ENCODE measurements at places on chromosomes 11 and 22.

GRCh38 chr22:16586170-16586569 lies 6.4 kb downstream of the CCT8L2 start:
- DNase-seq: no peak

DNA sequence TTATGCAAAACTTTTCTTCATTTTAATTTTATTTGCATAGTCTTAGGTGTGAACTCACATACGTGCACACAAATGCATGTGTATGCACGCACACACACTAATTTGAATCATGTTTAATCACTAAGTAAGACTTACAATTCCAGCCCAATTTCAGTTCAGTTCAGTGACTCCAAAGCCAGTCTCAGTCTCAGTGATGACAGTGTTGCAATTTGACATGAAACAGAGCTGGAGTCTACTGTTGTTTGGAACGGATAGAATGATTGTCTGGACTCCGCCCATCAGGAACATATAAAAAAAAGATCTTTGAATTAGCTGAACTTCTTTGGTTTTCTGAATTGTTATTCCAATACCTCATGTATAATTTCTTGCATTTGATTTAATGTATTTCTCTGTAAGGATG lies 14.9 kb upstream of the OR51S1 start:
- no peak for DNase-seq

DNA sequence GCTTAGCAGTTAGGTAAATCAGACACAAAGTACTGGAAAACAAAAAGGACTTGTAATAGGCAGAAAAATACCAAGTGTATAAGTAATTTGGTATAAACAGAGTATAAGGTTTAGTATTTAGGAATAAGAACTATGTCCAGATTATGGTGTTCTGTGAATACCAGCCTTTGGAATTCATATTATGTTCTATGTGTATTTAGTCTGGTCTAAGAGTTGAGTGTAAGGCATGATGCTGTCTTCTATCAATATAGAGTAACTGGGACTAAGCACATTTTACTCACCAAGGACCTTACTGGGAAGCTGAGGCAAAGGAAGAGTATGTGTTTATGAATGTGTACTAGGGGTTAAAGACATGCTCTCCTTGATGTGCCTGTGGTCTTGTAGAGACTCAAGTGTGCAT lies 9.5 kb downstream of the SDHD start:
- DNase-seq: no peak

GRCh38 chr11:9211322-9211721 lies 53.8 kb downstream of the DENND5A start:
- DNase-seq: no peak

- DNase-seq: no peak
Measured at GRCh38 chr11:120024046-120024445, 113.9 kb downstream of the TRIM29 start.

DNA sequence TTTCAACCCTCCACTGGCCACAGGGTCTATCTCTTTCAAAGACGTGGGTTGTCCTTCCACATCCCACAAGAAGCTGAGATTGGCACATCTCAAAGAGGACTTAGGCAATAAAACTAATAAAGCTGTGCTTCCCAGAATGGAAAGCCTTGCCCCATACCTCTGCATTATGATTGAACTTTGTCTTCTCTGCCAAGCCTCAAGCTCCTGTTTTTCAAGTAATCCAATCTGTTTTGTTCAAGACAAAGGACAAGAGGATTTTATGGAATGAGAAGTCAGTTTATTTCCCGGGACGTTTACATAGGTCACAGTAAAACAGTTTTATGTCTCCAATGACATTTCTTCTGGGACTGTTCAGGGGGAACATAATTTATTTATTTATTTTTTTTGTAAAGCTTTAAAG lies 108.4 kb downstream of the GALNT18 start:
- no peak for DNase-seq

DNA sequence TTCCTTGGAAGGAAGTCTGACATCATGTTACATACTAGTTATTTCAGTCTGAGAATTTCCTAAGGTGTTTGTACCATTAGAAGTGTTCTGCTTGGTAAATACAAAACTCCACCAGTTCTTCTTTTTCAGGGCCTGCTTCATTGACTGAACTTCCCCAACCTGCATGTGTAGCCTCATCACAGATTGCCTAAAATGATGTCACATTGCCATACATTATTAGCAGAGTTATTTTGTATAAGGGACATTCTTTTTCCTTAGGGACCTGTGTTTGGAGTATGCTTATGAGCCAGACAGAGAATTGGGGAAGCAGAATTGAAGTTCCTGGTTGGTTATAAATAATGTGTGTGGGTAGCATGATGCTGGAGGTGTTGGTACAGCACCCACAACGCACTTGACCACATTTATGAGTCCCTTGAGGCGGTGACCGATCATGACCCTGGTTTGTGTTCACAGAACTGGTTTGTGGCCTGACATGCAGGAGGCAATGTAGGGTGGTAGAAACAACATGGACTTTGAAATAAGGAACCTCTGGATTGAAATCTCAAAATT lies 16.4 kb upstream of the MMP7 start:
- no peak for DNase-seq

GRCh38 chr22:29125844-29126243 lies 53.0 kb downstream of the KREMEN1 start:
- DNase-seq: no peak

- no peak for DNase-seq
Measured at GRCh38 chr11:35322318-35322979, 96.9 kb downstream of the SLC1A2 start.

GRCh38 chr11:113474362-113475159 lies 637 bp downstream of the DRD2 start:
- peak; percentile 18 for DNase-seq

DNA sequence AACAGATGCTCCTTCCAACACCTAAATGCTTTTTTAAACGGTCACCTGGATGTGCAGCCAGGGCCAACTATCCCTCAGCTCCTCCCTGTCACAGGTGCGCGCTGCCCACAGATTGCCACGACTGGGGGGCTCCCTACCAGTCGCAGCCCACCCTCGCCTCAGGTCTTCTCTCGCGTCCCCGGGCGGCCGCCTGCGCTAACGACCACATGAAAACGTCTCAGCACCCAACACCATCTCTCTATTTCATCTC lies 469 bp downstream of the ZBED5 start:
- DNase-seq: peak; percentile 8

GRCh38 chr11:116603728-116604323 lies 169.0 kb downstream of the BUD13 start:
- DNase-seq: no peak

DNA sequence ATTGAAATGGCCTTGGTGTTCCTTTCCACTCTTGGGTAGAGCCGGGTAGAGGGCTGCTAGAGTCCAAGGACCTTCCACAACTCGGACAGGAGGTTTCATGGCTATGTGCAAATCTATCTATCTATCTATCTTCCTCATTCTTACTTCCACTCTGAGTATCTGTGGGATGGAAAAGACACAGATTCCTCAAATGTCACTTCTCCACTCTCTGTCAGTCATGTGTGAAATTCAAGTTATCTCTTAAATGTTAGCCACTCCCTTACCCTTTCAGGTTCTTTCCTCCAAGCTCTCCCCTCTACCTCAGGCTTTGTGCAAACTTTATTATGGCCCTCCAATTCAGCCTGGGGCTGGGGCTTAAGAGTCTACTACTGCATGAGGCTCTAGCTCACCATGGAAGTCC lies 84.3 kb downstream of the GDPD4 start:
- DNase-seq: no peak

DNA sequence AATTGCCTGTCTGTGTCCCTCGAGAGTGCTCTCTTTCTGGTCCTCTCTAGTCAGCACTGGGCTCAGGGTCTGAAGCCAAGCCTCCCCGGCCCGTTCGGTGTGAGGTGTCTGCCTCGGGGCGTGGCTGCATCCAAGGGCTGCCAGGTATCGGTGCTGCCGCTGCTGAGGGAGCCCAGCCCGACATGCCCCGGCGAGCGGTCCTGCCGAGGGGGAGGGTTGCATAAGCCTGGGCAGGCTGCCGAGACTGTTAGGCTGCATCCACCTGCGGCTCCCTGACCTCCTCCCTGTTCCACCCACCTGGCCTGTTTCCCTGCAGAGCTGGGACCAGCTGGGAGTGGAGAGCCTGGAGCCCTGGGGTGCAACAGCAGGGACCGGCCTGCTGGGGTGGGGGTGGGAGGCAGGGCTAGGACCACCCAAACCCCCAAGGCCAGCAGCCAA lies 6.3 kb downstream of the OVOL1 start:
- no peak for DNase-seq

GRCh38 chr22:40033586-40034380 lies 39.0 kb downstream of the FAM83F start:
- no peak for DNase-seq

- DNase-seq: no peak
Measured at GRCh38 chr11:88950975-88951374, 114.8 kb downstream of the GRM5 start.

- DNase-seq: no peak
Measured at GRCh38 chr22:28822930-28823551, 22.7 kb upstream of the XBP1 start.

DNA sequence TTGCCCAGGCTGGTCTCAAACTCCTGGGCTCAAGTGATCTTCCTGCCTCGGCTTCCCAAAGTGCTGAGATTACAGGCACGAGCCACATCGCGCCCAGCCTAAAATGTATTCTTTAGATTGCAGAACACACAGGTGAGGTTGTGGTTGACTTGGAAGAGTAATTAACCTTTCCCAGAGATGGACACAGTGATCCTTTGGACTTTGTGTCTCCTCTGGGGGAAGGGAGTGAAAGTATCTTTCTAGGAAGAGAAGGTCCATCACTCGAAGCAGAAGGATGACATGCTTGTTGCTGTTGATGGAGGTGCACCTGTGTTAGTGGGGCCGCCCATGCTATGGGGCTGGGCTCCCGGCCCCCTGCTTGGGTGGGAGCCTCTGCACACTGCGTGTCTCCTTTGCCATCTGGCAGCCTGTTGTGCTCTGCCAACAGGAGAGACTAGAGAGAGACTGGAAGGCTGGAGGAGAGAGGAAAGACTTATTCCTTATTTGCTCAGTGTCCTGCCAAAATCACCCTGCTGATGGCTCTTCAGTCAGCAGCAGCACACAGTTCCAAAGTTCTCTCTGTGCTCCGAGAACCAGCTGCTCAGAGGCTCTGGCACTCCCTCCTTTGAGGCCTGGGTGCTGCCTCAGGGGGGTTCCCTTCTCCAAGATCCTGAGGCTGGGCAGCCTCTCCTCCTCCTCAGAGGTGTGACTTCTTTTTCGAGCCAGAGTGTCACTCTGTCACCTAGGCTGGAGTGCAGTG lies 33.1 kb upstream of the CYB5R3 start:
- no peak for DNase-seq

- no peak for DNase-seq
Measured at GRCh38 chr11:75170516-75171201, 19.8 kb downstream of the SLCO2B1 start.

DNA sequence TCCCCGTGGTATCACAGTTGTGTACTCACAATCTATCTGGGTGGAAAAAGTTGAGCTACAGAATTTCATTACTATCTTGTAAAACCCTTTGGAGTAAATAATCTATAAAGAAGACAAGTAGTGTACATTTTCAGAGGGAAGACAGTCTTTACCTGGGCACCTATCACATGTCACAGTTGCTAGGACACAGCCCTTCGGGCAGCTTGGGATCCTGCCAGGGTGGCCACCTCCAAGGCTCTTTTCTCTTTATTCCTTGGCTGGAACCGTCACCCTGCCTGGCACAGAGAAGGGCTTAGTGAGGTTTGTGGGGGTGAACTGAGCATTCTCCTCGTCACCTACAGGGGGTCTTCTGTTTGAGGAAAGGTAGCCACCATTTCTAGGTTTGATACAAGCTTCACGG lies 23.6 kb downstream of the LRRC74B start:
- no peak for DNase-seq

GRCh38 chr11:62399878-62400266 lies 19.0 kb upstream of the SCGB1A1 start:
- DNase-seq: no peak

DNA sequence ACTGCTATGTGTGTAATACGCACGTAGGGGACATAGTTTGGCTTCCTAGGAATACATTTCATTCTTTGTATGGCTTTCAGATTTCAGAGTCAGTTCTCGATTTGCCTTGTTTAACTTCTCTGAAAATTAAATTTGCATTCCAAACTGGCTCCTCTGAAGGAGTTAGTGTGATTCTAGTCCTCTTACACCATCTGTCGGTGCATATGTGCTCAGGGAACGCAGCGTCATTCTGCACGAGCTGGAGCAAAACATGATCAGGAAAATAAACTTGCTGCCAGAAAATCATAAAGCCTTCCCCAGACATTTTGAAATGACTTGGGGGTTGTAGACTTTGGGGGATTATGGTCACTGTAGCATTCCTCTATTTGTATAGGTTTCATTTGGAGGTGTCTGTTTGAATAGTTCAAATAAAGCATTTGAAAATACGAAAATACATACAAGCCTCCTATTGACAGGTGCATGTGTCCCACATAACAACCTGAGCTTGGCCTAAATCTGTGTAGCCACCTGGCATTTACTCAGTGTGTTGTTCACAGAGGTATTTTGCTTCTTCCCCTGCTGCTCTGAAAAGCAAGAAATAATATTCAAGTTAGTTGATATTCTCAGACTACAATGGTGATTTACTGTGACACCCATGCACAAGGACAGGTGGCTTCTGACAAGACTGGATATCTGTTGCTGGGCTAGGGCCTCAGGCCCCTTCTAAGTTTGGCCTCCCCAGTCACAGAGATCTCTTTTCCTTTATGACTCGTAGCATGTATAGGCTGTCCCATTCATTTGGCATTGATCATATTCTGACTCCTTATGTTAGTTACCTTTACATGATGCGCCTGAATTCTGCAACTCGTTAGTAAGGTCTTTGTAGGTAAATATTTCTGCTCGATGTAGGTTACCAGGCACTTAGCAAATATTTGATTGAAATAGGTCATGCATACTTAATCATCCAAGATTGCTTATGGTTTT lies 81.6 kb upstream of the SORL1-AS1 start:
- DNase-seq: no peak

DNA sequence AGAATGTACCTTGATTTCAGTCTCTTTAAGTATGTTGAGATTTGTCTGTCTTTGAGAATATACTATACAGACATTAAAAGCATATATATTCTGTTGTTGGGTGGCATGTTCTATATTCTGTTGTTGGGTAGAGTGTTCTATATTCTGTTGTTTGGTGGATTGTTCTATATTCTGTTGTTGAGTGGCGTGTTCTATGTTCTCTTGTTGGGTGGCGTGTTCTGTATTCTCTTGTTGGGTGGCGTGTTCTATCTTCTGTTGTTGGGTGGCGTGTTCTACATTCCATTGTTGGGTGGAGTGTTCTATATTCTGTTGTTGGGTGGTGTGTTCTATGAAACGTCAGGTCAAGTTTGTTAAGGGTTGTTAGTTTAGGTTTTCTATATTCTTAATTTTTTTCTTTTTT lies 27.1 kb upstream of the CTTN start:
- DNase-seq: no peak

GRCh38 chr11:126063507-126063852 lies 814 bp upstream of the CDON start:
- no peak for DNase-seq

GRCh38 chr22:28793976-28794584 lies 6.3 kb downstream of the XBP1 start:
- no peak for DNase-seq

GRCh38 chr11:114317787-114318137 lies 21.6 kb downstream of the NNMT start:
- DNase-seq: no peak

- DNase-seq: no peak
Measured at GRCh38 chr22:32991353-32992101, 66.7 kb downstream of the SYN3 start.

GRCh38 chr11:73635721-73636120 lies 10.7 kb upstream of the PLEKHB1 start:
- no peak for DNase-seq
